ENCODE measurements at places on chromosomes 16 and 17.

DNA sequence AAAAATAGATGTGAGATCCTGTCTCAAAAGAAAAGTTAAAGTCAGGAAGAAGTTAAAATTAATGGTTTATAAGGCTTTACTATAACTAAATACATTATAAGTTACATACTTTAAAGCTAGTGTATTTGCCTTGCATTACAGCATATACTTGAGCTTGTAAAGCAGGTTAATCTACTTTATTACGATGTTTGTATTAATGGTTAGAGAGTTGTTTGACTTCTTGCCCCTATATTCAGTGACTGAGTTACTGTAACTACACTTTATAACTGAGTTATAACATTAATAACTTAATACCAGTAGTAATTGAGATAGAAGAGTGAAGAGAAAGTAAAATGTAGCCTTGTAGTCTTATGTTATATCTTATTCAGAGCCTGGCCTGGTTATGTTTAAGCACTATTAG is 22.9 kb downstream of the CLTC start:
- H3K4me1 ChIP-seq = peaks cover 7% of the 10 kb centered on the region
- H3K36me3 ChIP-seq = peaks cover 10% of the 10 kb centered on the region
- H3K4me3 ChIP-seq = no peak overlapping the region

- H3K27me3 ChIP-seq = peaks cover 59% of the 10 kb centered on the region
- no peak for DNase-seq
- no peak overlapping the region for H3K27ac ChIP-seq
- H3K4me3 ChIP-seq = no peak overlapping the region
- H3K4me1 ChIP-seq = no peaks in the 10 kb centered on the region
Measured at GRCh38 chr17:57714665-57715180, 30.4 kb downstream of the CCDC182 start.

GRCh38 chr16:73304008-73304774 is 256.3 kb upstream of the ZFHX3 start:
- H3K4me3 ChIP-seq = no peak overlapping the region
- H3K27me3 ChIP-seq = no peaks in the 10 kb centered on the region
- H3K27ac ChIP-seq = no peak overlapping the region
- no peaks in the 10 kb centered on the region for H3K4me1 ChIP-seq
- no peak for DNase-seq

DNA sequence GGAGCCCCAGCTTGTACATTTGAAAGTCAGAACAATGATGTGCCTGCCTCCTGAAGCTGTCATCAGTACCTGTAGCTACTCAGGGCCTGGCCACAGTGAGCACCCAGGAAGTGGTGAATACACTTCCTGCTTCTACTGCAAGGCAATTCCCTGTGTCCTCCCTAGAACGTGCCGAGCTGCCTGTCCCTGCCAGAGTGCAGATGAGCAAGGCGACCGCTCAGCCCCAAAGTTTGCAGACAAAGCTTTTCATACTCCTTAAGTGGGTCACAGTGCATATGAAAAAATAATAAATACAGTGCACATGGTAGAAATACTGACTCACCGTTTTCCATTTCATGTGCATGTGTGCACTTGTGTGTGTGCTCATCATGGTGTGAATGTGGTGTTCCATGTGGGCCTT is 77.3 kb downstream of the MPRIP start:
- DNase-seq = peak; percentile 33
- H3K27me3 ChIP-seq = no peaks in the 10 kb centered on the region
- no peak overlapping the region for H3K4me3 ChIP-seq
- no peaks in the 10 kb centered on the region for H3K36me3 ChIP-seq

GRCh38 chr16:87254296-87254695 is 62.9 kb downstream of the C16orf95 start:
- no peak for DNase-seq
- no peak overlapping the region for H3K4me3 ChIP-seq
- H3K36me3 ChIP-seq = no peaks in the 10 kb centered on the region

GRCh38 chr17:58039975-58040374 is 32.9 kb upstream of the SRSF1 start:
- H3K27me3 ChIP-seq = peaks cover 32% of the 10 kb centered on the region
- no peak overlapping the region for H3K4me3 ChIP-seq
- DNase-seq = no peak
- no peaks in the 10 kb centered on the region for H3K36me3 ChIP-seq
- no peaks in the 10 kb centered on the region for H3K4me1 ChIP-seq
